DMS 273 treated with DMSO at 0.1 percent for 48 hours (cell line): ENCODE measurements at places on chromosomes 16 and 17.
A peak's percentile ranks its signal among the peaks of the same experiment; 100 is the strongest.

DNA sequence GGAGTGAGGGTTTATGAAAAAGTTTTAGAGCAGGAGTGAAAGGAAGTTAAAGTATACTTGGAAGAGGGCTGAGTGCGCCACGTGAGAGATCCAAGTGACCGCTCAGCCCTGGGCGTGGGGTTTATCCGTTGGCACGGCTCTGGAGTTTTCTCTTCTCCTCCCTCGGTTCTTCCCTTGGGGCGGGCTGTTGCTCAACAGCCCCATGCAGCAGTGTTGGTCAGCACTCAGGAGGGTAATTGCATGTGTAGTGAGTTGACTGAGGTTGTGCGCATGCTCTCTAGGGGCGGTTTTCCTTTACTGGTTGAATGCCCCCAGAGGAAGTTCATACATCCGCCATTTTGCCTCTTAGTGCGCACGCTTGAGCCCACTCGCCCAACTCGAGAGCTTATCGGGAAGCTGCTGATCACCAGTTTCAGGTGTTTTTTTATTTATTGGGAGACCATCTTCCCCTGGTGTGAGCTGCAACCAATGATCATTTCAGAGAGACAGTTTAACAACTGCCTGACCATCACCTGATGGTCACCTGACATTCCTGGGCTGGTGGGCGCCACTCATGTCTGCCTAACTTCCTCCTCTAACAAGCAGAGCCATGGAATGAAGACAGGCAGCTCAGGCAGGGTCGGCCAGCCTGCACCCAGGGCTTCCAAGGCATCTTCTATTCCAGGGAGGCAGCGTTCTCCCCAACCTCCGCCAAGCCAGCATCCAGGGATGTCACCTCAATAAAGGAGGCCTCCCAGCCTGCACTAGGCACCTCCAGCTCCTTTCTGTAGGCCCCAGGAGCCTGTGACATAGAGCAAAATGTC is 41.3 kb upstream of the DNAH17 start:
- no peak for DNase-seq

DNA sequence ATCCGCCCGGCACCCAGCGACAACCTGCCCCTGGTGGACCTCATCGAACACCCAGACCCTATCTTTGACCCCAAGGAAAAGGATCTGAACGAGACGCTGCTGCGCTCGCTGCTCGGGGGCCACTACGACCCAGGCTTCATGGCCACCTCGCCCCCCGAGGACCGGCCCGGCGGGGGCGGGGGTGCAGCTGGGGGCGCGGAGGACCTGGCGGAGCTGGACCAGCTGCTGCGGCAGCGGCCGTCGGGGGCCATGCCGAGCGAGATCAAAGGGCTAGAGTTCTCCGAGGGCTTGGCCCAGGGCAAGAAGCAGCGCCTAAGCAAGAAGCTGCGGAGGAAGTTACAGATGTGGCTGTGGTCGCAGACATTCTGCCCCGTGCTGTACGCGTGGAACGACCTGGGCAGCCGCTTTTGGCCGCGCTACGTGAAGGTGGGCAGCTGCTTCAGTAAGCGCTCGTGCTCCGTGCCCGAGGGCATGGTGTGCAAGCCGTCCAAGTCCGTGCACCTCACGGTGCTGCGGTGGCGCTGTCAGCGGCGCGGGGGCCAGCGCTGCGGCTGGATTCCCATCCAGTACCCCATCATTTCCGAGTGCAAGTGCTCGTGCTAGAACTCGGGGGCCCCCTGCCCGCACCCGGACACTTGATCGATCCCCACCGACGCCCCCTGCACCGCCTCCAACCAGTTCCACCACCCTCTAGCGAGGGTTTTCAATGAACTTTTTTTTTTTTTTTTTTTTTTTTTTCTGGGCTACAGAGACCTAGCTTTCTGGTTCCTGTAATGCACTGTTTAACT is 1.0 kb downstream of the NOG start:
- DNase-seq = peak; percentile 13

DNA sequence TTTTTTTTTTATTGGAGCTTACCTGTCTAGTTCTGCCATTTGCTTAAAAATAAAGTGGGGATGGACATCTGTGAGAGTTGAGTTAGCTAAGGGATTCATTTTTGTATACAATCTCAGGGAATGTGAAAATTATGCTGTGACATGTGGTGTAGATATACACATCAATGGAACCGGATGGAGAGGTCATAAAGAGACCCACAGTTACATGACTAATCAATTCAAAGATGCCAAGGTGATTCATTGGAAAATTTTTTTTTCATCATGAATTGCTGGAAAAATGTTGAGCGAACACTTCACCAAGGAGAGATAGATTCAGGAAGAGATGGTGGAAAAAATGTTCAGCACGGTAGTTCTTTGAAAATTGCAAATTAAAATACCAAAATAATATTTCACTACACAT is 605.4 kb upstream of the KIF2B start:
- no peak for DNase-seq

- no peak for DNase-seq
Measured at GRCh38 chr17:56833057-56833808, 487 bp downstream of the C17orf67 start.

GRCh38 chr17:67570797-67571196 is 146.9 kb upstream of the NOL11 start:
- DNase-seq = no peak

- no peak for DNase-seq
Measured at GRCh38 chr17:17398188-17398942, 78.4 kb upstream of the MED9 start.

- no peak for DNase-seq
Measured at GRCh38 chr16:3830625-3831254, 49.8 kb downstream of the CREBBP start.

- no peak for DNase-seq
Measured at GRCh38 chr17:81524039-81524864, 3.9 kb upstream of the FSCN2 start.

- DNase-seq = no peak
Measured at GRCh38 chr17:36686123-36686669, 84.8 kb downstream of the MRM1 start.

DNA sequence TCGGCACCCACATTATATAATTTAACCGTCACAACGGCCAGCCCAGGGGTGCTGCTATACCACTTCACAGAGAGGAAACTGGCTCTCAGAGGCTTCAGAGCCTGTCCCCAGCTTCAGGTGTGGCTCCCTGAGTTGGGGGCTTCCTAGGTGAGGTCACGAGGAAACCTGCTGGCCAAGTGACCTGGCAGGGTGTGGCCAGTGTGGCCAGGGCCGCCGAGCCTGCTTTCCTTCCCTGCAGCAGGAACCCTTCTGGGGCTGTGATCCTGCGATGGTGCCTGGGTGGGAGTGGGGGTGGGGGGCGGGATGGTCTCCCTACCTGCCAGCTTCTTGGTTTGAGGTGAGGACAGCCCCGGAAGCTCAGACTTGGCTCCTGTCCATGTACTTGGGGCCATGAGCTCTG is 39.9 kb downstream of the ADCY7 start:
- DNase-seq = no peak

GRCh38 chr16:2964475-2965336 is 631 bp downstream of the KREMEN2 start:
- peak; percentile 49 for DNase-seq

GRCh38 chr17:64951877-64952276 is 32.6 kb upstream of the LRRC37A3 start:
- no peak for DNase-seq

DNA sequence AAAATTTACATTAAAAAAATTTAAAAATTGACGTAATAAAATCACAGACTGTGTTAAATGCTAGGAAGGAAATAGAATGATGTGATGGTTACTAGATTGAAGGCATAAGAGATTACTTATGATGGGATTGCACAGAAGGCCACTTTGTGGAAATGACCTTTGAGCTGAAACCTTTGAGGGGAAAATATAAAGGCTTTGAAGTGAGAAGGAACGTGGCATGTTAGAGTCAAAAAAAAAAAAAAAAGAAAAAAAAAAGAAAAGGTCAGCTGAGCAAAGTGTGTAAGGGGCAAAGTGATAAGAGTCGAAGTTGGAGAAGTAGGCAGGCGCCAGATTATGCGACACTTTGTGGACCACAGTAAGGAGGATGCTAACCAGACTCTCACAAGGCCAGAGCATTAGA is 3.6 kb upstream of the PSMD11 start:
- no peak for DNase-seq

GRCh38 chr17:29582254-29582765 is 7.1 kb downstream of the GIT1 start:
- DNase-seq = peak; percentile 49

DNA sequence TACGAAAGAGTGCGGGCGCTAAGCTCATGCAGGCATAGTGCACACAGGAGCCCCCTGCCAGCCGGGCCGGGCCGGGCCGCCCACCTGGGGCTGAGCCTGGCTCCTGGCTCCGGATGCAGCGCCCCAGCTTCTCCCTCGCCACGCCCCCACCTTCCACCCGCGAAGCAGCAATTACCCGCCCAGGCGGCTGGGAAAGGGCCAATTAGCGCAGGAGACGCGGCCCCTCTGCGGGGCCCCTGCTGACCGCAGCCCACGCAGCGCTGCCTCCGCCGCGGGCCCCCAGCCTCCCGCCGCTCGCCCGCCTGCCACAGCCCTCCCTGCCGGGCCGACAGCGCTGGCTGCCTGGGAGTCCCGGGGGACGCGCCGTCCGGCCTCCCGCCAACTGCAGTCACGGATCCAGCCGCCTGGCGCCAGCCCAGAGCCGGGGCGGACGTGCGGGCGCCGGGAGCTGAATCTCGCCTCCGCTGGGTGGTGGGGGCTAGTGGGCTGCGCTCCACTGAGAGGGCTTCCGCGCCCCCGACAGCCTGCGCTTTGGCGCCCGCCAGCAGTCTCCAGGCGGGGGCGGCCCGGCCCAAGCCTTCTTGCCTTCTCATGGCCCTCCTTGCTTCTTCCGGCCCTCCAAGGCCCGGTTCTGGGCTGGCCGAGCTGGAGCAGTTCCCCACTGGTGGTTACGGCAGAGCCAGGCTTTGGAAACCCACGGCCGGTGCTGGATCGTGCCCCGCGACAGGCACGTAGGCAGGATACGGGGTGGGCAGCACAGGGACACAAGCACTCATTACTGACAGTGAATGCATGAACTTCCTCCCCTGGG is 14.9 kb upstream of the CBFB start:
- DNase-seq = peak; percentile 43

- DNase-seq = no peak
Measured at GRCh38 chr17:57478478-57479250, 222.3 kb downstream of the MSI2 start.
